Muscle of arm (tissue), 14 donors: ENCODE measurements at places on chromosomes 2 and 18.
A peak's percentile ranks its signal among the peaks of the same experiment; 100 is the strongest.

GRCh38 chr18:32152705-32153448, 37.0 kb upstream of the MEP1B start:
- DNase-seq, result no peak

DNA sequence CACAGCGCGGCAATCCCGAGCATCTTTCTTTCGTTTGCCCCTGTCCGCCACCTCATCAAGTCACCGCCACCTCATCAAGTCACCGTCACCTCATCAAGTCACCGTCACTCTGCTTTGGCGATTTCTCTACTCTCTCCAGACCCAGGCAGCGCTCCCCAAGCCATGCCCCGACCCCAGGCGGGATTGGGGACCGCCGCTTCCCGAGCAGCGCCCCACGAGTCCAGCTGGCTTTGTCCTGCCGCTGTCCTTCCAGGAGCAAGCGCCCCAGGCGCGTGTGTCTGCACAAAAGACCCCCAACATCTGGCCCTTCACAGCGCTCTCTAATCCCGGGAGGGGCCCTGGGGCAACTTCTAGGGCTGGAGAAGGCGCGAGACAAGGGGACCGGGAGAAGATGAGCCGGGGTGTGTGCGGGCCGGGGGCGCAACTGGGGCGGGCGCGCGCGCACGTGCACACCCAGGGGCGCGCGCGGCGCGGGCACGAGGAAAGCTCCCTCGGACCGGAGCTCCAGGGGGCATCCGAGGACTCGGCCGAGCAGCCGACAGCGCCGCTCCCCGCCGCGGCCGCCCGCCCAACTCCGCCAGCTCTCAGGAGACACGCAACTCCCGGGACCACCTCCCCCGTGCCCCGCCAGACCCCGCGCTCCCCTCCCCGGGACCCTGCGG, 633 bp upstream of the RNF152 start:
- peak; percentile 42 for DNase-seq

DNA sequence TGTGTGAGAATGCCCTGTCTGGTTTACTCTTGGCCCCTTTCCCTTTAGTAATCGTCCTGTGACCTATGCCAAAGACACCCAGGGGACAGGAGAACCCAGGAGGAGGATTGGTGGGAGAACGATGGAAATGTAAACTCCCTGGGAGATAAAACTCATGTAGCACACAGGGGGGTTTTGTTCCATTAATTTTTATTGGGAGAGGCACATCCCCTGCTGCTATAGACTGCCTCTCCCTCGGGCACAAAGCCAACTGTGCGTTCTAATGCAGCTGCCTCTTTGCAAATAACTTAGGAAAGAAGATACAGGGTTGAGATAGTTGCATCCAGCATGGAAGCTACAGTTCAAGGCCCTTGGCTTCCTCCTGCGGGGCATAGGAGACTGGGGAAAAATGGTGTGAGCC, 489.6 kb downstream of the SLC4A3 start:
- DNase-seq, result no peak

GRCh38 chr18:59959606-59960005, 59.8 kb downstream of the PMAIP1 start:
- no peak for DNase-seq

DNA sequence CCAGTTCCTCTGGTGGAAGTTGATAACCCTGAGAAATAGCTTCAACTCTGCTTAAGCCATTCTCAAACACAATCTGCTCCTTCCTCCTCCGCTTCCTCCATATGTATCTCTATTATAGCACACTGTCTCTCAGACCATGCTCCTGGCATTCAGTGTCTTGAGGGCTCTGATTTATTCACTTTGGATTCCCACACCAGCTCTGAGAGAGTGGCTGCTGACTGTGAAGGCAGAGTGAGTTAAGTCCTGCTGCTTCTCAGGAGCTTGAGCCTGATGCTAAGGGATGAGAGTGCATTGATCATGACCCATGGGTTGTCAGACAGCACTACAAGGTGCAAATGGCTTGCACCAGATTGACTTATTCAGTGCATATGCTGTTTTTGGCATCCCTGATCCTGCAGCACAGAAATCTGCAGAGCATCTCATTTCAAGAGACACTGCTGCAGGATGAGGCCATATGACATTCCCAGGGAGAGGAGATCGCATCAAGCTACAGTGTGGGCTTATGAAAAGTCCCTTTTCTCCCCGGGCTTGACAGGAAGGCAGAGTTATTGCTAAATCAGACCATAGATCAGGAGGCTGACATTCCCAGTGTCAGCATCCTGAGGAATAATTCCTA, 500.5 kb upstream of the RAB6C start:
- no peak for DNase-seq

- no peak for DNase-seq
Measured at GRCh38 chr2:43333101-43333655, 106.8 kb upstream of the ZFP36L2 start.
